Stimulated activated CD4-positive, alpha-beta T cell treated with anti-CD3 and anti-CD28 coated beads, Interleukin-1b, Interleukin-23, amount 100 ng/mL, for 1 hour (primary cell): ENCODE measurements at places on chromosomes 12 and 14.

DNA sequence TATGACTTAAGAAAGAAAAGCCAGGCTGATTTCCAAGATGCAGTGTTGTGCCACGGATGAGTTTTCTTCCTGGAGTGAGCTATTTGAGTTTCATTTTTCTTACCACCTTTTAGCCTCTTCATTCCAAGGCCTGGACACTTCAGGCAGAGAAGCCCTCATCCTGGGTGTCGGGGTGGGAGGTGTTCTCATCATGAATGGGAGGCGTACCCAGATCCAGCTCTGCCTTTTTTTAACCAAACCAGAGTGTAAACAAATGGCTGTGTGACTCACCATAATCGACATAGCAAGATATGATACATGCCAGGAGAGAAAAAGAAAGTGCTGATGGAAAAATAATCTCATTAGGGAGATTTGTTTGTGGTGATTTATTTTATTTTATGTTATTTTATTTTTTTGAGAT, 79.9 kb downstream of the ARF6 start:
- DNase-seq, result peak; percentile 2

DNA sequence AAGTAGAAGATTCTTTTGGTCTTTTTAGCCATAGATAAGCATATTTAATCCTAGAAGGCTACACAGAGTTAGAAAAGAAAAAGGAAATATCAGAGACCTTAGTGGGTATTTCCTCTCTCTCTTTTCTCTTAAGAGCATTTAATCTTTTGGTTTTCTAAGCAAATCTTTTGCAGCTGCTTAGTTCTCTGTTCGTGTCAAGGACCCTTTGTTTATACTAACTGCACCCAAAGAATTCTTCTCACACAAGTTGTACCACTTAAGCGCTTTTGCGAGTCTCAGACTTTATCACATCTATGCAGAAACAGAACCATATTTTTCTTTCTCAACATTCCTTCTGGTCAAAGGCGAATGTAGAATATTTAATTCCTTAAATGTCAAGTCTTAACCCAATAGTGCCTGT, 17.9 kb upstream of the NID2 start:
- no peak for DNase-seq

GRCh38 chr14:69665631-69666030, 54.2 kb downstream of the SUSD6 start:
- DNase-seq, result no peak

DNA sequence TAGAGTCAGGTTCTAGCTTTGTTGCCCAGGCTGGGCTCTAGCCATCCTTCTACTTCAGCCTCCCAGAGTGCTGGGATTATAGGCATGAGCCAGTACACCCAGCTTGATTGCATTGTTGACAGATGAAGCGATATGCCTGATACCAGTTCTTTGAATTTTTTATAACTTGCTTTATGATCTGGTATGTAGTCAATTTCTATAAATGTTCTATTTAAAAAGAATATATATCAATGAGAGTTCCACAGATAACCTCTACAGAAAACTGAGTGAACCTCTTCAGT, 99.8 kb downstream of the DIP2B start:
- no peak for DNase-seq

DNA sequence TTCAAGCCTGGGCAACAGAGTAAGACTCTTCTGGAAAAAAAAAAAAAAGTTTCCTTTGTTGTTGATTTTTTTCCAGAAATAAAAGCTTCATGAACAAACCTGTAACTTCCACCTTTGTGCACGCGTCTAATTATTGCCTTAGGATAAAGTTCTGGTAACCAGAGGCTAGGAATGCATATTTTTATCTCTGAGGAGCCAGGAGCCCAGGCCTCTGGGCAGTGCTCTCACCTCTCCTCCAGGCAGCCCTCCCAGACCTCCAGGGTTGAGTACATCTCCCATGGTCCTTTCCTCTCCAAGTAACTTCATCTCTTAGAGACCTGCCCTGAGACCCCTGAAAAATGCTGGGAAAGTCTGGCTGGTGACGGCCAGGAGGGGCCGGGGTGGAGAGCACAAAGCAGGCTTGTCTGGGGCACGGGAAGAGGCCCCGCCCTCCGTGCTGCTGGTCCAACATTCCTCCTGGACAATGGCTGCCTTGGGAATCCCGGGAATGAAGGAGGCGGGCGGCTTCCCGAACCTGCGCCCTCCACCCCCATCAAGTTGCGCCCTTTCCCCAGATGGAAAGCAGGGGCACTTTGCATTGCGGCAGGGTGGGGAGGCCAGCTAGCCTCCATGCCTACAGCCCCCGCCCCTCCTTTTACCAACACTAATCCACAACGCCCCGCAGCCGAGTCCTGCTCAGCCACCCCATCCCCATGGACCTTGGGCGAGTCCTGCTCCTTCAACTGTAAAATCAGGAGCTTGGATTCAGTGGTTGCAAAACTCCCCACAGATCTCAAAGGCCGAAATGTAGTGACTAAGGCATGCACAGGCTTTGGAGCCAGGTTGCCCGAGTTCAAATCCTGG, 7.3 kb upstream of the FIGNL2 start:
- no peak for DNase-seq

GRCh38 chr12:15738438-15739015, 50.7 kb downstream of the EPS8 start:
- DNase-seq, result no peak

DNA sequence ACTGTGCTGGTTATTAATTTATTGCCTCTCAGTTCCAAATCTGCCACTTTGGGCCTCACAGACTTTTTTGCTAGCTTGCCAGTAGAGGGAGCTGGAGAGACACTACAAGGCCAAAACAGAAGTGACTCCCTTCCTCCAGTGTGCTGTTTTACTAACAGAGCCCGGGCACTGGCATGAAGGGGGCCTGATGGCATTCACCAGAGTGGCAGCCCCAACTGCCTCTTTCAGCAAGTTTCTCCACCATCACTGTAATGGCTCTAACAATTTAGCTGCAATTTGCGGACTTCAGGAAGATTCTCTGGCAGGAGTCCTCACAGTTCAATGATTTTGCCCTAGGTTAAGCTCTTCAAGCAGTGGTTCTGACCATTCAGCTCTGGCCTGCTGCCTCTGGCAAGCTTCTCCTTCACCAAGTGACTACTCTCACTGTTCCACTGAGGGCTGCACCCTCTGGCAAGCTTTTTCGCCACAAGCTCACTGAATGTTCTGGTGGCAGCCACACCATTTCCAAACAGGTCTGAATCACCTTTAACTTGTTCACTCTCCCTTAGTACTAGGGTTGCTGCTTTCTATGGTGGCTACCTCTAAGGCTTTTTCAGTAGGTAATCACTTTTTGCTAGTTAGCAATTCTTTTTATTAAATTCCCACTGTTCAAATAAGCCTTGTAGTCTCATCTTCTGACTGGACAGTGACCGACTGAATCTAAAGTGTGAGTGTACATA, 104.9 kb downstream of the ZC3H14 start:
- DNase-seq, result no peak

- no peak for DNase-seq
These were observed 640 bp downstream of the ARMH4 start for GRCh38 chr14:58151133-58152013.

DNA sequence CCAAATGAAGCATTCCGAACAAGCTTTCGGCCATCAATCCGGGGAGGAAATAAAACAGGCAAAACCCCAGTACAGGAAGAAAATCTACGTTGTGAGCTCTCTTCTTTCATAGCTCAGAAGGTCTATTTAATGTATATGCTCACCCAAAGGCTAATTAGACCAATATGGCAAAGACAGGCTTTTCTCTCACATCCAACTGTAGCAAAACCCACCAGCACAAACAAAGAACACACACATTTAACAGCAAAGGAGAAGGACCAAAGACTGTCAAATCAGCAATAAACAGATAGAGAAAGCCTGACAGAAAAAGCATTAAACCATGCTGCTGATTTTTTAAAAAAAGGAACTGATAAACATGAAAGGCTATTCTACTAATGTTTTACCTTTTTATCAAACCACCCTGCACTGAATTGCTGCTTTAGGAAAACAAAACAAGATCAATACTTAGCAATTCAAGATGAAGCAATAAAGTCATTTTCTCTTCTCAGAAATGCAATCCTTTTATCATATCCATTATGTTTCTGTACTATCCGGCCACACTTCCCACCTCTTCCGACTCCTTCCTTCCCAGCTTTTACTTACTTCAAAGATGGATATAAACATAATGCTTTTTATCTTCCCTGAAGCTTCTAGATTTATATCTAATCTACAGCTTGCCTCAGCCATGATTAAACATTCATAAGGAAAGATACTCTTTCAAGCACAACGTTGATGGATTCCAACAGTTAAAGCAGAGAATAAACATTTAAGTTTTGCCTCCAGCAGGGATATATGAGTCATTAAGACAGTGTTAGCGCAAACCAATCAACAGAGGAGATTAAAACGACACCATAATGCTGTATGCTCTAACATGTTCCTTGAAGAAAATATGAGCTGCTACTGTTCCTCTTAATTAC, 74.6 kb upstream of the BBS10 start:
- no peak for DNase-seq

- DNase-seq, result no peak
These were observed 70.7 kb upstream of the DDX11 start for GRCh38 chr12:31002999-31003398.

GRCh38 chr14:25389948-25390347, 340.0 kb upstream of the STXBP6 start:
- no peak for DNase-seq

DNA sequence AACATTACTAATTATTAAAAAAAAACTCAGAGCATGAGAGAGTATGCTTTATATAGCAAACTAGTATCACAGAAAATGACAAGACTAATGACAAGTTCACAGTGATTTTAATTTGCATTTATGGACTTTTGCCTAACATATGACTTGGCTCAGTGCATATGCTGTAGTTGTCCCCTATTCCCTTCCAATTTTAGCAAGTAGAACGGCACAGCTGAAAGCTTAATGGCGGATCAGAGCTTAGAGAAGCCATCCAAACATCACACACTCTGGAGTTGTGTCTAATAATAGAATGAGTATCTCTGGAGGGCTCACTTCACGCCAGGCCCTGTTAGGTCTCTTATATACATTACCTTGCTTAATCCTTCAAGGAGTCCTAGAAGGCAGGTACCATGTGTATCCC, 13.3 kb downstream of the CNIH1 start:
- DNase-seq, result no peak

- DNase-seq, result no peak
These were observed 4.7 kb upstream of the KRT7 start for GRCh38 chr12:52228366-52228765.

DNA sequence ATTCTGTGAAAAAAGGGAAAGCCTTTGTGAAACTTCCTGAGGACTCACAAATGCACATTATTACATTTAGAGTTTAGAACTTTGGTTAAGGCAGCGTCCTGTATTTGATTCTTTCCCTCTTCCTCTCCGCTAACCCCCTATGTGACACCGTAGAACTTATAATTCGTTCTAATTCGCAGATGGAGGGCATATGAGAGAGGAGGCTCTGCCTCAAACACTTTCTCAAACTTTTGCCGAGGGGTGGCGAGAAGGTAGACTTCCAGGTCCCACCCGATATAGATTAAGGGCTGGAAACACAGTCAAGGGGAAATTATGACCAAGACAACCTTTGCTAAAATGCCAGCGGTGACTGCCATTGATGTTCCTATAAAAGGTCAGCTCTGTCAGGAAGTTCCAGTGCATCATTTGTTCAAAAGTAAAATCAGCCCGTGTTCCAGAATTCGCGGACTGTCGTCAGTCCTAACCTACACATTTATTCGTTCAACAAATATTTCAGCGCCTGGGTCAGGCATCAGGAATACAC, 904 bp upstream of the PAPOLA start:
- DNase-seq, result no peak

DNA sequence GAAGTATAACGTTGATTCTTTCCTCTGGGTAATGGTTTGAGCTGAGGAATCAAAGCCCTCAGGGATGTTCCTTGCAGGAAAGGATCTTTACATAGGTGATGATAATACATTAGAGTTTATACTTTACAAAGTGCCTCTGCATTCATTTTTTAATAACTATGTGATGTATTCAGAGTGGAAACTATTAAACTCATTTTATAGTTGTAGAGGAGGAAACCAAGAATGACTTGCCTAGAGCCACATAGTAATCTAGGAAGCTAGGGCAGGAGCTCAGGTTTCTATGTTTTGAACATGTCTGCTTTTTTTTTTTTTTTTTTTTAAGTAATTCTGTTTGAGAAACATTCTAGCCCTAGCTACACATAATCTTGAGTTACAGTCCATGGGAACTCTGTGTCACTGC, 117.3 kb downstream of the TXNDC16 start:
- no peak for DNase-seq

DNA sequence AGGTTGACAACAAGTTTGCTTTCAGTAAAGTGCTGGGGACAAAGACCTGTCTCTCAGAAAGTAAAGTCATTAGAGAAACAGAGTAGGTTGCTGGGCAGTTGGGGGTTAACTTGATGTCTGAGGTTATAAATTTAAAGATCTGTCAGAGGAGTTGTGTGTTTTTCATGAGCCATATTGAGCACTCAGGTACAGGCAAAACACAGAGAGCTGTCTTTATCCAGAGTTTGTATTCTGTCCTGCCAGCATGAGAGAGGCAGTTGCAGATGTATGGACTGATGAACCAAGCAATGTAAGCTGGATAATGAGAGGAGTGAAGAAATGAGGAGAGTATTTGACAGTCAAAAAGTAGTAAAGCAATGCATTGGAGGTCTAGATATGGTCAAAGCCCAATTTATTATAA, 156.7 kb downstream of the SLC41A2 start:
- no peak for DNase-seq

DNA sequence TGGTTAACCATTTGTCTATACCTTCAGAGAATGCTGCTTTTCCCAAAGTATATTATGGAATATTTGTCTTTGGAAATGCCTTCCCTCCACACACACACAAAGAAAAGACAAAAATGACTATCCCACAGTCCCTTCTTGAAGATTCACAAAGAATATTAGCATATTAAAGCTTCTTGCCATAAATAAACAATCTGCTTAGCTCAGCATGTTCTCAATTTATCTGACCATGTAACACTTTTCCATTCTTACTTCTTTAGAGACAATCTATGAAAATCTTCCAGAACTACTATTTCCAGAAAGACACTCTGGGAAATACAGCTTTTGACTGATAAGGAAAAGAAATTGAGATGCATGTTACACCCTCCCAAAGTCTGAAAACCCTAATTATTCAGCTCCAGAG, 58.9 kb upstream of the OVCH1 start:
- no peak for DNase-seq

- no peak for DNase-seq
These were observed 340.7 kb upstream of the DDHD1 start for GRCh38 chr14:53493860-53494259.

GRCh38 chr14:101243587-101244338, 317.5 kb upstream of the DIO3 start:
- no peak for DNase-seq

DNA sequence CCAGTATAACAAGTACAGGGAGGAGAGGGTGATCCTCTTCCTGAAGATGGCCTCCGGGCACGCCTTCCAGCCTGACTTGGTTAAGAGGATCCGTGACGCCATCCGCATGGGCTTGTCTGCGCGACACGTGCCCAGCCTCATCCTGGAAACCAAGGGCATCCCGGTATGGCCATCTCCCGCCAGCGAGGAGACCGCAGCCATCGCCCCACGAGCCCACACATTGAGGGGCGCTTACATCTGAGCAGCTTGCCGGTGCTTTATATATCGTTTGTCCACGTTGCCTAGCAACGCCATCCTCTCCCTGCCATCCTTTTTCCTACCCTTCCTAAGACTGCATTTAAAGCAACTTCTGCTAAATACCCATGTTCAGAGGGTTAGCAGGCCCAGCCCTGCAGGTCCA, 71.5 kb downstream of the AACS start:
- no peak for DNase-seq

GRCh38 chr12:73678335-73678734, 859.3 kb upstream of the ATXN7L3B start:
- no peak for DNase-seq

- no peak for DNase-seq
These were observed 382.3 kb downstream of the ALG10 start for GRCh38 chr12:34404377-34405285.
